ENCODE measurements at places on chromosomes 6 and 20.

GRCh38 chr6:137902699-137903098 is 35.6 kb downstream of the TNFAIP3 start:
- no peak for DNase-seq

DNA sequence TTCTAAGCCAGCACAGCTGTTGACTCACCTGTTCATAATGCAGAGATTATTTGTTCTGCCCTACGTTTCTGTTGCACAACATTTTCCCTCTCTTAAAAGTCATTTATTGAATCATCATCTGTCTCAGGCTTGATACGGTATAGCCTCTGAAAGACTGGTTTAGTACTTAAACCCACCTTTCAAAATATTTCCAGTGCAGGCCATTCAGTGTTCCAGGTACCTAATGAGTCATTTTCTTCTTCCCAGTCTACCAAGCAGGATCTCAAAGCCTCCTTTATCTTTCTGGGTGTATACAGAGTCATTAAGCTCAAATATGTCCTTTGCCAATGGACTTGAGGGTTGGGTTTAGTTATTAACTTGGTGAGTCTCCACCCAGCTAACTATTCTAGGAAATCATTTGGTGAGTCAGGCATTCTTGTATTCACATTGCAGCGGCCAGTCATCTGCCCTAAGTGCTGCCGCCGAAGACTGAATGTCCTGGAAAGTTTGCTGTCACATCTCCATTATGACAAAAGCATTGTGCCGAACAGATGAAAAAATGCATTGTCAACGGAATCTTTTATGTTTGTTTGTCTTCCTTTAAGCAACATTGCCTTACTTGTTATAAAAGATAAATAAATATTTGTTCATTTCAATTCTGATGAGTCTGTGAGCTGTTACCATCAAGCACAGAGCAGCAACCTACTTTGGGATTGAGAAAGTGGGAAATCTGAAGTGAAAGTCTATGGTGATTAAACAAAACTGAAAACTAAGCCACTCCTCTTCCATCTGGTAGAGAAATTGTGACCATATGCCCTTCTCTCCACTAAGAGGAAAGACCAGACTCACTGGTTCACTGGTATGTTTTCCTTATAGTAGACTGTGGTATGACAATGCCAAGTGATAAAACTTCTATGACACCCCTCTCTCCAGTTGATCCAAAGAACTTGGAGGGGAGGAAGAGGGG is 14.3 kb upstream of the FAM135A start:
- no peak for DNase-seq

DNA sequence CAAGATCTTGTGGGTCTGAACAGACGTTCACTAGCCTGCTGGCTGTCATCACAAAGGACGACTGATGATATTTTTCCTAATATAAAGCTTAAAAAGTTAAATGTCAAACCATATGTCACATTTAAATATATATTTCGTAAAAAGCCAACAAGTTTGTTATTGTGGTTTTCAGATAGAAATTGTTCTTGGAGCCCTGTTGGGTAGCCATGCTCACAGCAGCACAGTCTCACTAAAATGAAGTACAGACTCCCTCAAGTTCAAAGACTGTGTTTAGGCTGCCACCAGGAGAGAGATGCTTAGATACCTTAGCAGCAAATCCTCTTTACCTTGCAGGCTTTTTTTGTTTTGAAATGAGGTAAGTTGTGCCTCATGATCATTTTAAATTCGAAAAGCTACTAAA is 17.8 kb downstream of the EEF1E1 start:
- no peak for DNase-seq

DNA sequence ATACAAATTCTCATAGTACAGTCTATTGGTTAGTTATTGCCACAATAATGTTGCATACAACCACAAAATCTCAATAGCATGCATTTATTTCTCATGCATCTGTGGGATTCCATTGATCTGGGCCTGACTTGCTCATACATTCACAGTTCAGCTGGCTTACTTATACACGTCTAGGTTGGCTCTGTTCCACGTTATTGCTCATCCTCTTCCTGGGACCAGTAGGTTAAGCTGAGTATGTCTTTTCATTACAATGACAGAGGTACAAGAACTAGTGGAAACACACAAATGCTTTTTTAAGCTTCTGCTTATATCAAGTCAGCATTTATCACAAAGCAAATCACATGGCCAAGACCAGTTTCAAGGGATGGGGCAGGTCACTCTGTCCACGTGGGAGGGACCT is 485.3 kb upstream of the BTBD3 start:
- DNase-seq: no peak

DNA sequence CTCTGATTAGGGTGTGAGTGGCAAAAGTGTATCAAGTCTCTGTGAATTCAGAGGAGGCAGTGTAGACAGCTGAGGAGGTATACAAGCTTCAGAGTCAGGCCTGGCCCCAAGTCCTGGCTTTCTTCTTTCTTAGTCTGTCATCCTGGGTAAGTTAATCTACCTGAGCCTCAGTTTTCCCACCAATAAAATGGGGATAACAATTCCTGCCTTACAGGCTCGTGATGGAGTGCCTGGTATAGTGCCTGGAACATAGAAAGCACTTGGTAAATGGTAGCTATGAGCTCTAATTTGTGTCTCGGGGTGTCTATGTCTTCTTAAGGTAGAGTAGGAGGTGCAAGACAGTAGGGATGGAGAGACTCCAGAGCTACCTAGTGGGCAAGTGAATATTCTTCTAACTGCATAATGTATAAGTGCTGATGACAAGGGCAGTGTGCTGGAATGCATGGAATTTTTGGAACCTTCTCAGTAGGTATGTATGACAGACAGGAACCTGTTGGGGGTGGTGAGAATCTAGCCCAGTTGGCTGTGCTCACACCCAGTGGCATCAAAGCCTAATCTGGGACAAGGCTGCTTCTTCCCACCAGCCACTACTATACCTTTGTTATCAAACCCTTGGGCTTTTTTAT is 4.0 kb upstream of the SCUBE3 start:
- DNase-seq: no peak

DNA sequence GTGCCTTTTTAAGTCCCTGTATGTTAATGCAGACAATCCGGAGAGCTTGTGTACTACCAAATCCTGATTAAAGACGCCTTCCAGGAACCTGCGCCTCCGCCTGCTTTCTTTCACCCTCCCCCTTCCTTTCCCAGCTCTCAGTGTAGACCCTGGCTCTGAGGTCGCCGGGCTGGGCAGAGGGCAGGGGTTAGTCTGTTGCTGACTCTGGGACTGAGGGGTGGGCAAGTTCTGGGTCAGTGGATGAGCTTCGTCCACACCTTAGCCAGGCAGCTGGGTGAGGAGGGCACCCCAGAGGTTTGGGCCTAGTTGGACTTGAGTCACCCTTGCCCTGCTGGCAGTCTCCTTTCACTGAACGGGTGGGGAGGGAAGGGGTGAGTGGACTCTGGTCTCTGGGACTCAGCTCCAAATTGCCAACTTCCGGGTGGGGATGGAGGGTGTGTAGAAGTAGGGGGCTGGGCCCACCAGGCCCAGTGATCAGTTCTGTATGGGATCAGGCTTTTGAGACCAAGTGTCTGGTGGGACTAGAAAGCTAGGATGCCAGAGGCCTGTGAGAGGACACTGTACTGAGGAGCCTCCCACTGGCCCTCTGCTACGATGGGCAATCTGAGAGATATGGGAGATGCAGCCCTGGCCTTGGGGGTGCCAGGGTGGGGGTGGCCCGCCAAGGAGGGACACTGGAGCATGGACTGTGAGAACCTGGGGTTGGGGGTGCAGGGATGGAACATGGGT is 21.3 kb upstream of the SLC22A7 start:
- DNase-seq: no peak
